ENCODE measurements at places on chromosomes 5 and 9.

DNA sequence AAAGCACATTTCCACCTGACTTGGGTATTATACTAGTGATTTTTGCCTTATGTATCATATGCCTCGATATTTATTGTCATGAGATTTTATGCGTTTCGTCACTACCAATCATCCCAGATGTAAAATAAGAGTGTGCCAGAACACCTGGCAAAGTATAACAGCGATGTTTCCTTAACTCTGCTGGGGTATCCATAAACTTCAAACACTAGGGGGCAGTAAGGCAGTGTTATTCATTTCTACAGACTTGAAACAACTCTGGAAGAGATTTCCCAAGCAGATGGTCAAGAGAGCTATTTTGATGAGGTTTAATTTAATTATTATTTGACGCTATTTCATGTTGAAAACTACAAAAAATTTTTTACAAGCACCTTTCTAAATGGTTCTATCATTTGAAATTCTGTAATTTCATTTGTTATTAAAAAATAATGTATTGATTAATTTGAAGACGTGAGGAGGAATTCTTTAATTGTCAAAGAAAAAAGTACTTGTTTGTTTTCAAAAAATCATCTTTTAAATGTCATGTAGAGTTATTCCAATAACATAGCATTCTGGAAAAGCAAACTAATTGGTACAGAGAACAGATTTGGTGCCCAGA is 388.5 kb upstream of the CTNND2 start:
- no peak for DNase-seq

- DNase-seq, result no peak
These were observed 464.5 kb downstream of the MTRR start for GRCh38 chr5:8333485-8333884.

DNA sequence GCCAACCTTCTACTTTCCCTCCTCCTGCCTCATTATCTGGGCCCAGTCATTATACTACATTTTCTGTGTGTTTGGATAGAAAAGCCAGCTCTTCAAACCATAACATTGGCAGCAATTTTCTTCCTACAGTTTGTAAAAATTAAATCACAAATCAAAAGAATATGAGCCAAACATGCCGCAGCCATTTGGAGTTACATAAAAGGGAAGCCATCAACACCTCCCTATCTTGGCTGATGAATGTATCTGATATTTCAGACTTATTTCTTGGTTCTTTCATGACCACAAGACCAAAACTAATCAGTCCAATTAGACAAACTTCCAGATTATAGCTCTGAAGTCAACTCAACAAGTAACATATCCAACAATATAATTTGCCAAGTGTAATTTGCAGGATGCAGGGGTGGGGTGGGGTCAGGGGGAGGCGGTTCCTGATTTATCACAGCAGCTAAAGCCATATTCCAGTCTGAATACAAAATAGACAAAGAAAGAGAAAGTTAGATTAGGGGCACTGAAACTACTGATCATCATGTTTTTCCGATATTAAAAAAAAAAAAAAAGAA is 89.4 kb upstream of the CNTLN start:
- DNase-seq, result no peak

- no peak for DNase-seq
These were observed 35.1 kb downstream of the SLIT3 start for GRCh38 chr5:169265888-169266287.

DNA sequence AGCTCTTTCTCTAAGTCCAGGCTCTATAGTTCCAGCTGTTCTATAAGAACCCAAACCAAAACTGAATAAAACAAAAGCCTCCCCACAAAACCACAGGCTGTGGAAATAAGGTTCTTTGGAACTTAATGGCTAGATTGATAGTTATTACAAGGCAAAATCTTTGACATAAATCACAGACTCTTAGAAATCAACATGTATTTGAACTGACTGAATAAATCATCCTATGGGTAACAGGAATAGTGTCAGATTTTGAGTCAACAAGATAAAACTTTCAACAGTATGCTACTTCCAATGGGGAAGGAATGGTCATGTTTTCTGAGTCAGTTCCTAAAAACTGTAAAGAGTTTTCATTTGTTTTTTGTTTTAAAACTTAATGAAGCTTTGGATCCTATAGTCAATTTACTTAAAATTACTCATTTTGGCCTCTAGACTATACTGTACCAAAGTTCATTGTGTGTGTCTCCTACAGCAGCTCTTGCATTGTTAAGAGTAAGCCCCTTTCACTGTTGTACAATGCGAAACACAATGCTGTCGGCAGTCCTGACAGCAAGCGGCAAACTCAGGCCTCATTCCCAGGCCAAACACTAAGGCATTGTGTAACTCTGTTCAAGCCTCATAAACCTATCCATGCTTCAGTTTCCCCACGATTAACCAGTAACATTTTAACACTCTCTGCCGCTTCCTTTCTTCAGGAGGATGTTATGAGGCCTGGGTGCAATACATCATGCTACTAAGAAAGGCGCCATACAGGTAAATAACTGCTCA is 134.1 kb downstream of the ARL15 start:
- DNase-seq, result no peak
